ENCODE measurements at places on chromosomes 7 and 10.

- no peak for DNase-seq
Measured at GRCh38 chr7:122337011-122337410, 32.5 kb upstream of the FEZF1 start.

- peak; percentile 72 for DNase-seq
Measured at GRCh38 chr10:101779544-101780186, 3.6 kb downstream of the NPM3 start.

- DNase-seq: peak; percentile 84
Measured at GRCh38 chr7:140036224-140036962, 26.4 kb downstream of the PARP12 start.

DNA sequence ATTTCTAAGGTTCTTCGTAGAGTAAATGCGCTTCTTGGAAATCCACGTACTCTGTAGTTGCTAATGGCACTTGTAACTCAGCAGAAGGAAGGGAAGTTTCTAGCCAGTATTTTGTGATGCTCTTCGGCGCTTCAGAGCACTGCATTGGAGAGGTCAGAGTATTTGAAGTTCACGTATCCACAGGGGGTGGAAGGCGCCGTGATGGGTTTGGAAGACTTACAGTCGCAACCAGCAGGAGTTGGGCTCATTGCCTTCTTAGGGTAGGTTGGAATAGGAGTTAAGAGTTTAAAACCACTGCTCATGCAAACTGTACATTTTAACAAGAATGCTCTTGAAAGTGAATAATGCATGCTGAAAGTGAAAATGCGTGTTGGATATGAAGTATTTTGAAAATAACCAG is 49.1 kb downstream of the SHH start:
- DNase-seq: peak; percentile 18

GRCh38 chr10:103951183-103951582 is 15.8 kb upstream of the SLK start:
- no peak for DNase-seq

DNA sequence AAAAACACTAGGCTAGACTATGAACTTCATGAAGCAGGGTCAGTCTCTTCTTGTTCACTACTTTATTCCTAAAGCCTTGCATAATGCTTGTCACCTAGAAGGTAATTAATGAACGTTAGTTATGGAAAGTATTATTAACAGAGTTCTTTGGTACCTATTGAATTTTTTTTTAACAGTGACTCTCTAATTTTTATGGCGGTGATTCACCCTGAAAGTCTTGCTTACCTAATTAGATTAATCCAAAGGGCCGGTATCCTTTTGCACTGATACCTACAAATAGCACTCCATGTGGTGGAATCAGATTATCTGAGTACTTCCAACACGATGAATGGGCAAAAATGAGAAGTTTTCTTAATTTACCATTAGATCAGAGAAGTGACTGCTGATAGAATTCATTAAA is 31.7 kb downstream of the STAM start:
- no peak for DNase-seq

- DNase-seq: peak; percentile 90
Measured at GRCh38 chr7:21355406-21355874, 72.4 kb upstream of the SP4 start.

DNA sequence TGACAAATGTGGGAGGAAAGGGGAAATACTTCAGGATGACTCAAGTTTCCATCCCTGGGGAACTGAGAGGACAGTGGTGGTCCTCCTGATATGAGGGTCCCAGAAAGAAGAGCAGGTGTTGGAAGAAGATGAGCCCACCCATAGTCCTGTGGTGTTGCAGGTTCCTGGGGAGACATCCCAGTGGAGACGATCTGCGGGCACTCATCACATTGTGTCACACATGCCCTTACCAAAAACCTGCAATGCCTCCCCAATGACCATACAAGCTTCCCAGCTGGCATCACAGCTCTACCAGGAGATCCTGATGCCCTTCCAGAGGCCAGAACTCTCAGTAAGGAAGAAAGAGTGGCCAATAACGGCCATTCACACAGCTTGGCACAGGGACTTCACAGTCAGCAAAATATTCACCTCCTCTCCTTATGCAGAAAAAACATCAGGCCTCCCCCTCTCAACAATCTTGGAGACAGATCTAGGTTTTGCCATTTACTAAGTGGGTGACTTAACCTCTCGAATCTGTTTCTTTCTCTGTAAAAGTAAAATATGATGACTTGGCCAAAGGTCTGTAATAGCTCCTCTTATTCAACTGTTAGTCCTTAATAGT is 9.0 kb downstream of the PUS7 start:
- peak; percentile 10 for DNase-seq

DNA sequence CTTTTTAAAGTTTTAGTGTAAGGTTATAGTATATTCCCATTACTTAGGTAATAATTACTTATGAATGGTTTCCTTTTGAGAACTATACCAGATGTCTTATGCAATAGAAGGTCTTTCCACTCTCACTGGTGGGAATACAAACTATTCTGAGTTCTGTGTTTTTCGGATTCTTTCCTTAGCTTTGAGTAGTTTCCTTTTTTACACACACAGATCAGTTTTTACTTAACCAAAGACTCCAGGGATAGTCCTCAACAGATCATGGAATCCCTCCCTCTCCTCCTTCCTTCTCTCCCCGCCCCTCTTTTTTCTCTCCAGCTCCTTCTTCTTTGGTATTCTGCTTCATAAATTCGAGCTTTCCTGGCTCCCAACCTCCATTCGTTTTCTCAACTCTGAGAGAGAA is 13.3 kb downstream of the COPG2 start:
- no peak for DNase-seq

- no peak for DNase-seq
Measured at GRCh38 chr7:28474282-28474638, 61.9 kb downstream of the CREB5 start.

GRCh38 chr7:105450177-105450861 is 61.6 kb upstream of the SRPK2 start:
- no peak for DNase-seq

- peak; percentile 70 for DNase-seq
Measured at GRCh38 chr7:831596-832166, 595 bp upstream of the SUN1 start.

DNA sequence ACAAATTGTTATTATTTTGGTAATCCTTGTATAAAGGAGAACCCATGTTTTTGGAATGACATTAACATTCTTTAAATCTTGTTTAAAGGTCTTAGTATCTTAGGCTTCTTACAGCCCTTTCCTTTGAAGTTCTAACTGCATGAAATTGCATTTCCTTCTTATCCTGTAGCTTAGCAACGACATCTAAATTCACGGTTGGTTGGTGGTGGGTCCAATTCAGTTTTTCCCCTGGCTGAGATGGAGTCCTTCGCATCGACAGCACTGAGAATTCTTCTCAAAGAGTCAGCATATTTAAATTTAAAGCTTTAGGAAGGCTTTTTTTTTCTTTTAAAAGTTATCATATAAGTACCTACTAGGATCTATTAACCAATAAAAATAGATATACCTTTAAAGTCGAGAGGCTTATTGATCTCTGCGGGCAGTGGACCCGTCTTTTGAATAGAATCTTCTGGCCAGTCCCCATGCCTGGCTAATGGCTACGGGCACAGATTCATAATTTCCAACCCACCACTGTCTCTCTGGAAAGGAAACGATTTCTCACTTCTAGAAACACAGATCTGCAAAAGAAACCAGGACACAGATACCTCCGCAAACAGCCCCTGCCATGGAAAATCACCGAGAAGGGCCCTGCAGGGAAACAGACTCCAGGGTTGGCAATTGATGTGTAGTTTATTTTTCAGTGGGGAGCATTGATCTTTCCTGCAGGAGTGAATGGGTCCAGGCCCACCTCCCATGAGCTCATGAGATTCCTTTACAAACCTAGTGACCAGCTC is 63.4 kb downstream of the RAMP3 start:
- DNase-seq: no peak

DNA sequence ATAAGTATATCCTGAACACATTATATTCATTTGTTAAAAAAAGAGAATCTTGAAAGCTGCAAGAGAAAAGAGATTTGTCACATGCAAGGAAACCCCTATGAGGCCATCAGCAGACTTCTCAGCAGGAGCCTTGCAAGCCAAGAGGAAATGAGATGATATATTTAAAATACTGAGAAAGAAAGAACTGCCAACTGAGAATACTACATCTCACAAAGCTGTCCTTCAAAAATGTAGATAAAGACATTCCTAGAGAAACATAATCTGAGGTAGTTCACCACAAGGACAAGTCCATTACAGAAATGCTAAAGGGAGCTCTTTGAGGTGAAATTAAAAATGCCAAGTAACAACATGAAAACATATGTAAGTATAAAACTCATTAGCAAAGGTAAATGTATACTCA is 224.4 kb upstream of the MBL2 start:
- no peak for DNase-seq

GRCh38 chr10:38226385-38226784 is 132.2 kb downstream of the ZNF37A start:
- no peak for DNase-seq

DNA sequence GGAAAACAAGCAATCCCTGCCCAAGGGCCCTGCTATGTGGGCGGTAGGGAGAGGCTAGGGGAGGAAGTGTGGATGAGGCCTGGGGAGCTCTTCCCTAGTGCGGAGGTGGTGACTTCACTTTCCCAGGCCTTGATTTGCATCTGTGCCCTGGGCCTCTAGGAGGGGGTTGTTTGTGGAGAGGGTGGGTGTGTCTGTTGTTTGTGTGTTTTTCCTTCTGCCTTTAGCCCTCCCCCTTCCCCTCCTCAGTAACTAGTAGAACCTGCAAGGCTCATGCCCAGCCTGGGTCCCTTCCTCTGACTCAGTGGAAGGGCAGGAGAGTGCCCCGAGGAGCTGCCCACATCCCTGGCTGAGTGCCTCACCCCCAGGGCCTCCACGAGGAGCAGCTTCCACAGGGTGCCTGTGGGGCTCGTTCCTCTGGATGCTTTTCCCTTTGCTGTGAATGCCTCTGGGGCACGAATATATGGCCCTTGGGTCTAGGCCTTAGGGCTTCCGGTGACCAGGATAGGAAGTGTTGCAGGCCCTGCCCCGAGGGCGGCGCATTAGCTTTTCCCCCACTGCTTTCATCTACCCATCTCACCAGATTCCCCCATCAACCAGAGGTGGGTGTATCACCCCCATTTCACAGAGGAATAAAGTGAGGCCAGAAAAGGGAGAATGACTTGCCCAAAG is 89.4 kb upstream of the DUSP5 start:
- no peak for DNase-seq

DNA sequence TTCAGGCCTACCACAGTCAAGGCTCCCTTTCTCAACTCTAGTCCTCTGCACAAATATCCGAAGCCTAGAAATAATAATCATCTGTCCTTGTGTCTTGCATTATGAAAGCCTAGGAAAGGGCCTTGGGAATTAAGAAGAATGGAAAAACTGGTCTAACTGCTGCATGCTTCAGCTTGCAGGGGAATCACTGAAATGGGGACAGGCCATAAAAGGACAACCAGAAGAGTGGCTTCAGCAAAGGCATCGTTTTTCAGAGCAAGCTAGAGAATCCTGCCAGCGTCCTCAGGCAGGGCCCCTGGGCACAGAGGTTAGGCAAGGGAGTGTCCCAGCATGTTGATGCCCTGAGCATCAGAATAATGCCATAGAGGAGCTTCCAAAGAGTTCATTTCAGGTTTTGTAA is 13.2 kb downstream of the ERVW-1 start:
- no peak for DNase-seq

DNA sequence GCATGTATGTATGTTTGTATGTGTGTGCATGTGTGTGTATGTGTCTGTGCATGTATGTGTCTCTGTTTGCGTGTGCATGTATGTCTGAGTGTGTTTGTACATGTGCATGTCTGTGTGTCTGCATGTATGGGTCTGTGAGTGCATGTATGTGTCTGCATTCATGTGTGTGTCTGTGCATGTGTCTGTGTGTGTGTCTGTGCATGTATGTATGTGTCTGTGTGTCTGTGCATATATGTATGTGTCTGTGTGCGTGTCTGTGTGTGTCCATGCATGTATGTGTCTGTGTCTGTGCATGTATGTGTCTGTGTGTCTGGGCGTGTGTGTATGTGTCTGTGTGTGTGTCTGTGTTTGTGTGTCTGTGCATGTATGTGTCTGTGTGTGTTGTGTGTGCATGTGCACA is 49.9 kb upstream of the DIP2C start:
- no peak for DNase-seq

- peak; percentile 94 for DNase-seq
Measured at GRCh38 chr10:99993701-99994689, 15.8 kb downstream of the DNMBP start.

- DNase-seq: peak; percentile 10
Measured at GRCh38 chr10:73060738-73061635, 35.7 kb downstream of the P4HA1 start.

GRCh38 chr7:3464900-3465622 is 164.0 kb downstream of the SDK1 start:
- peak; percentile 37 for DNase-seq

- no peak for DNase-seq
Measured at GRCh38 chr7:153473185-153473584, 579.0 kb upstream of the DPP6 start.

DNA sequence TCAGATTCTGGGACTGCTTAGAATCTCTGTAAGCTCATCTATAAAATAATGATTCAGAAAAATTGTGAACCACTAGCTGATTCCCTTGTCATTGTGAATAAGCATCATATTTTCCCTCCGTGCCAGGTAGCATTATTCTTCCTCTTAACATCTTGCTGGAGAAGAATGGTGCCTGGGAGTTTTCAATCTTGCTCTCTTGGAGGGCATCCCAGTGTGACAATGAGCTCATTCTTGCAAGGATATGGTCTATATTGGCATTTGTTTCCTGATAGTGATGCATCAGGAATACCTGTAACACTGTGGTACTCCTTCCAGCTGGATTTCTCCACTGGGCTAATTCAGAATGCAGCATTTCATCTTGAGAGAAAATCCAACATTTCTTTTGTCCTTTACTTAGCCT is 126.4 kb upstream of the ITGB1 start:
- DNase-seq: no peak

GRCh38 chr10:6516929-6517284 is 63.2 kb downstream of the PRKCQ start:
- no peak for DNase-seq

DNA sequence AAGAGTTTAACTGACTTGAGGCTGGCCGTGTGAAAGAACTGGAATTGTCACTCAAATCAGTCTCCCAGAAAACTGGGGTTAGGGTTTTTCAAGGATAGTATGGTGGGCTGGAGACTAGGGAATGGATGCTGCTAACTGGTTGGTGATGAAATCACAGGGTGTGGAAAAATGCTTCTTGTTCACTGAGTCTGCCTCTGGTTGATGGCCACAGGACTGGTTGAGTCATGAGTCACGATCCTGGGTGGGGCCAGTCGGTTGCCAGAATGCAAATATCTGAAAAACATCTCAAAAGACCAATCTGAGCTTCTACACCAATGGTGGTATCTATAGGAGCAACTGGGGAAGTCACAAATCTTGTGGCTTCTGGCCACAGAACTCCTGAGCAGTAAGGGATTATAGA is 16.3 kb upstream of the BAMBI start:
- DNase-seq: peak; percentile 60

DNA sequence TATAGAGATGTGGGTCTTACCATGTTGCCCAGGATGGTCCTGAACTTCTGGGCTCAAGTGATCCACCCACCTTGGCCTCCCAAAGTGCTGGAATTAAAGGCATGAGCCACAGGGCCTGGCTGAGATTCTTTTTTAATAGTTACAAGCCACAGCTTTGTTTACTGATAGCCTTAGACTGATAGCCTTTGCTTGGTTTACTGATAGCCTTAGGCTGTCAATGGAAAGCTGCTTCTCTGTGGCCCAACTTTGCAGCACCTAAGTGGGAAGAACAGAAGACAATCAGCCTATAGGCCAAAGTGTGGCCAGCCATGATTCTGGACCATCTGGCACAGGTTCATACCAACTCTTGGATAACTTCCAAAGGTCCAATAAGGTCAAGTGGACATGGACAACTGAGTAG is 24.1 kb upstream of the CDCA7L start:
- DNase-seq: no peak

All from MV-4-11 (cell line).